ENCODE measurements at places on chromosomes 7 and 10.

- H3K4me1 ChIP-seq: peaks cover 17% of the 10 kb centered on the region
- no peaks in the 10 kb centered on the region for H3K27me3 ChIP-seq
- no peak for DNase-seq
- H3K27ac ChIP-seq: no peak overlapping the region
These were observed 98.6 kb downstream of the NKX6-2 start for GRCh38 chr10:132687181-132687892.

- H3K4me3 ChIP-seq: peak overlapping the region; percentile 85
- no peak for DNase-seq
- H3K27me3 ChIP-seq: no peaks in the 10 kb centered on the region
- peak overlapping the region; percentile 88 for H3K27ac ChIP-seq
These were observed 1.6 kb downstream of the POLM start for GRCh38 chr7:44080686-44081265.

- no peaks in the 10 kb centered on the region for H3K4me1 ChIP-seq
- DNase-seq: no peak
- peaks cover 2% of the 10 kb centered on the region for H3K27me3 ChIP-seq
- H3K27ac ChIP-seq: no peak overlapping the region
These were observed 157.0 kb downstream of the BMPER start for GRCh38 chr7:34062341-34062740.

DNA sequence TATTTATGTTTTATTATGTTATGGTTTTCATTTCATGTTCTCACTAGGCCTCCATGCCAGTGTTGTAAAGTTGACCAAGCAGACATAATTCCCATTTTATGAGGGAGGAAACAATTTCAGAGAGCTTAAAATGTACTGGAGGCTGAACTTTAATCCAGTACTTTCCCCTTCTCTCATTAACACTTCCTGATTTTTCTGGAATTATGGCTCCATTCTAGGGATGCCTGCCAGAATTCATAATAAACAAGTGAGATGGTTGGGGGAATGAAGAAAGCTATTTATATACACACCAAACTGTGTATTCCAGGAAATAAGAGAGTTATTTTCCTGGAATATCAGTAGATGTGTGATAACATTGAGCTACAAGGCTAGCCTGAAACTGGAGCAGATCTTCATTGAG, 6.9 kb downstream of the TMEM236 start:
- DNase-seq: no peak
- H3K36me3 ChIP-seq: peaks cover 7% of the 10 kb centered on the region
- H3K4me1 ChIP-seq: peaks cover 7% of the 10 kb centered on the region

- H3K4me3 ChIP-seq: no peak overlapping the region
- H3K4me1 ChIP-seq: peaks cover 18% of the 10 kb centered on the region
- peaks cover 6% of the 10 kb centered on the region for H3K27me3 ChIP-seq
- H3K27ac ChIP-seq: no peak overlapping the region
- no peak for DNase-seq
These were observed 465.0 kb downstream of the SUGCT start for GRCh38 chr7:40599836-40600235.

DNA sequence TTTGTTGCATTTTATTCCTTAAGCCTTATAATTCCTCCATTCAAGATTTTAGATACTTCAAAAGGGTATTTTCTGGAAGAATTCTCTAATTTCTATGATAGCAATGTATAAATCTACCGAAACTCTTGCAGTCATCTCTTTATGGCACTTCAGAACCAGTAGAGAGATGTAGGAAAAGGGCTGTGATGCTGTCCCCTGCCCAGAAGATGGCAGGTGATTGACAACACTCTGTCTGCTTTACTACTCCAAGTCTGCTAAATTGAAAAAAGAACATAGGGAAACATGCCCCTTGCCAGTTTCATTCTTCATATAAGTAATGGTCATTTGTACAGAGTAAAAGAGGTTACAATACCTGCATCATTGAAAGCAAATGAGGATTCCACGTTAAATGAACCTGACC, 5.1 kb downstream of the TCTN3 start:
- H3K27ac ChIP-seq: no peak overlapping the region
- H3K4me3 ChIP-seq: no peak overlapping the region
- no peak for DNase-seq

DNA sequence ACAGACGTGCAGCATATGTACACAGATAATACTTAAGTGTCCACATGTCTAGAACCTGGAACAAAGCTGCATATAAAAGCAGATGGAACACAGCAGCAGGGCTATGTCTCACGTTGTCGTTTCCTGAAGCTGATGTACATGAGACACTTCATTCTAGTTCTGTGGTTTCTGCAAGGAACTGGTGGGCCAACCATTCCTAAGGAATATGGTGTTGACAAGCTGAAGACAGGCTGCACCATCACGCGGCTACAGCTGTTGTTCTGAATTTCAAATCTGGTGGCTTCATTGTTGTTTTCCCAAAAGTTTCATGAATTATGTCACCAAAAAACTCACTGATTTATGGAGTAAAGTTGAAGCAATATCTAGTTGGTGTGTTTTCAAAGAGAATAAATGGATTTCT, 33.7 kb downstream of the PRKAG2 start:
- H3K4me1 ChIP-seq: peaks cover 26% of the 10 kb centered on the region
- peaks cover 8% of the 10 kb centered on the region for H3K36me3 ChIP-seq
- H3K27me3 ChIP-seq: no peaks in the 10 kb centered on the region
- DNase-seq: no peak

GRCh38 chr10:77247031-77247990, 390.3 kb downstream of the KCNMA1 start:
- no peak for DNase-seq
- no peaks in the 10 kb centered on the region for H3K36me3 ChIP-seq
- H3K27me3 ChIP-seq: no peaks in the 10 kb centered on the region
- no peak overlapping the region for H3K27ac ChIP-seq
- H3K4me1 ChIP-seq: peaks cover 13% of the 10 kb centered on the region
- H3K4me3 ChIP-seq: no peak overlapping the region

DNA sequence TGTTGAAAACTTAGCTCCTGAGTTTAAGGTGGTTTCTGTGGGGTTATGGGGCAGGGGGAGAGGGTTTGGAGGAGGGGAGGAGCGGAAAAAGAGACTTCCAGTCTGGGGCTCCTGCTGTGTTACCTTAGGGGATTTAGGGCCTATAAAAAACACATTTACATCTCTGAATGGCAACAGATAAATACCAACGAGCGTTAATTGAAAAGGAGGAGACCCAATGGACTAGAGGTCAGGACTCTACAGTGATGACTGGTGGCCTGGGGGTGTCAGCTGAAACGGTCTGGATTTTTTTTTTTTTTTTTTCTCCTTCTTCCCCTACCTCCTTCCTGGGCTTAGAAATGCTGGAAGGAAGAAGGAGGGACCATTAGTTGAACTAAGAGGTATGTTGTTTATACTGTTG, 47.4 kb downstream of the AUTS2 start:
- no peak for DNase-seq
- no peaks in the 10 kb centered on the region for H3K36me3 ChIP-seq
- no peaks in the 10 kb centered on the region for H3K27me3 ChIP-seq
- H3K4me3 ChIP-seq: no peak overlapping the region
- H3K4me1 ChIP-seq: no peaks in the 10 kb centered on the region

DNA sequence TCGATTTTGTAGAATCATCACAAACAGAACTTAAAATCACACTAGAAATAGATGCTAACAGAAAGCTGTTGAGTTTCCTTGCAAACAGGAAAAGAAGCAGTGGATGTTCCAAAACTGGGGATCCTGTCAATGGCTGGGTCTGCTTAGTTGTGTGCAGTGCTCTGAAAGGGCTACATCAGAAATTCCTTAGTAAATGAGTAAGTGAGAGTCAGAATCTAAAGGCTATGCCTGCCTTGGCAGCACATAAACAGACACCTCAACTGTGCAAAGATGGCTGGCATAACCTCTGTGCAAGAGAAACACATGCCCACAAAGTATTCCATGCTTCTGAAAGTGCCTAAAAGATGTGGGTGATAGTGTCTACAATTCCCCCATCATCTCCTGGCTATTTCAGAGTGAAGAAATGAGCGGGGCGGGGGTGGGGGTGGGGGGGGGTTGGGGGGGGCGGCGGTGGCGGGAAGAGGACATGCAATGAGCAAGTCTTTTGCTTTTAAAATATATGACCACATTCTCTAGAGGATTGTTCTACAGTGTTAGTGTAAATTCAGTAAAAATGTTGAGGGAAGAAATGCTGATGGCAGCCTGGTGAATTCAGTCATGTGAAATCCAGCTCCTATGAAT, 138.1 kb upstream of the LAMB4 start:
- H3K36me3 ChIP-seq: no peaks in the 10 kb centered on the region
- no peak overlapping the region for H3K27ac ChIP-seq
- DNase-seq: no peak
- H3K4me3 ChIP-seq: no peak overlapping the region
- no peaks in the 10 kb centered on the region for H3K27me3 ChIP-seq

- H3K27me3 ChIP-seq: no peaks in the 10 kb centered on the region
- no peak overlapping the region for H3K4me3 ChIP-seq
- no peak for DNase-seq
- no peaks in the 10 kb centered on the region for H3K36me3 ChIP-seq
- H3K4me1 ChIP-seq: peaks cover 16% of the 10 kb centered on the region
- H3K27ac ChIP-seq: no peak overlapping the region
These were observed 97.2 kb downstream of the PRKAG2 start for GRCh38 chr7:151779678-151780077.

DNA sequence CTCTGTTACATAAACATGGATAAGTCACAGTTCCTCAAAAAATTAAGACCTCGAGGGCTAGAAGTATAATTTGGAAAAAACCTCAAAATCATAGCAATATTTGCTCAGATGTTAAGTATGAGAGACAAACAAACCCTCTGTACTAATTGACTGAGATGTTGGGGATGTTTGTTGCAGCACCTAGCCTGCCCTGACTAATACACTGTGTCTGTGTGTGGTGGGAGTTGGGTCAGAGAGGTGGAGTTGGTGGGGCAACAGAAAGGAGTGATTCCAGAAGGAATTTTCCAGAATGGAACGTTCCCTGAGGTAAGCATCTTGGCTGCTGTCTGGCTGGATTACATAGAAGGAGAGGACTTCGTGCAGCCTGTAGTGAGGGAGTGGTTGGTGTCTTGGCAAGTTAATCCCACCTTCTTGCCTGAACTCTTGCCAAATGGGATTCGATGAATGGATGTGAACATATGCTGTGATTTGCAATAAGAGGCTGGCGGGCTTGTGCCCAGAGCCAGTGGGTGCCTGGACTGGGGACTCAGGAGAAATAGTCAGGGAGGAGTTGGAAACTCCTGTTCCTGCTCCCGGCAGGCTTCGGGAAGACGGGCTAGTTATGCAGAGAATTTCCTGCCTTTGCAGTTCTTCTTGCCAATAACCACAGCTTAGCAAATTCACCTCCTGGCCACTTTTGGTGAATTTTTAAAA, 9.3 kb upstream of the FAM180A start:
- no peak overlapping the region for H3K27ac ChIP-seq
- DNase-seq: no peak
- H3K4me3 ChIP-seq: no peak overlapping the region
- H3K36me3 ChIP-seq: no peaks in the 10 kb centered on the region

GRCh38 chr10:15720635-15721287, 1.0 kb upstream of the ITGA8 start:
- no peak overlapping the region for H3K27ac ChIP-seq
- H3K4me3 ChIP-seq: no peak overlapping the region
- DNase-seq: no peak

GRCh38 chr10:51846856-51847506, 147.6 kb upstream of the CSTF2T start:
- no peak overlapping the region for H3K27ac ChIP-seq
- no peak for DNase-seq
- H3K27me3 ChIP-seq: peaks cover 3% of the 10 kb centered on the region
- no peak overlapping the region for H3K4me3 ChIP-seq
- H3K36me3 ChIP-seq: no peaks in the 10 kb centered on the region

DNA sequence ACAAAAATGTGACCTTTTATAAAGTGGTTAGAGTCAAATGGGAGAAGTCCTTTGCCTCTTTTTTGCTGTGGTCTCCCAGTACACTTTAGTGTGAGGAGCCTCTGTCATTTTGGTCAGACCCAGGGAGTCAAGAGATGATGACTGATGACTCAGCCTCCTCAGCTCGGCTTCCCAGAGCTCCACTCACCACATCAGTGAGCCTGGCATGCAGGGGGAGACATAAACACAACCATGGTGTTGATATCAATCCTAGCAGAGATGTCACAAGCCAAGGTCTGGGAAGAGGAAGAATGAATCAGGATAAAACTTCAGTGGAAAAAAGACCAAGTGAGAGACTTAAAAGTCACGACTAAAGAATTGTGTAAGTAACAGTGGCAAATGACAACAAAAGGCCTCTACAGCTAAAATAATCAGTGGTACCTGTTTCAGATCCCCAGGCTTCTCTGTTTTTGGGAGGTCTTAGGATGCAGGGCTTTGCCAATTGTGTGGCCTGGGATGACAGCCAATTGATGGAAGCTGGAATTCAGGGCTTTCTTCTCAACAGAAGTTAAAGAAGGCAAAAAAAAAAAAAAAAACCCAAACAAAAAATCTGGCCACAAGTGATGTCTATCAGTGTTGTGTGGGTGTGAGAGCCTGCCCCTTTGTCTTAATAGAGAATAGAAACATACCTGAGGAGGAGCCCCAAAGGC, 50.2 kb downstream of the TFAM start:
- no peak overlapping the region for H3K27ac ChIP-seq
- peaks cover 8% of the 10 kb centered on the region for H3K36me3 ChIP-seq
- DNase-seq: no peak
- peaks cover 15% of the 10 kb centered on the region for H3K27me3 ChIP-seq

GRCh38 chr10:24153031-24153430, 55.9 kb upstream of the KIAA1217 start:
- DNase-seq: no peak
- H3K27ac ChIP-seq: no peak overlapping the region
- no peaks in the 10 kb centered on the region for H3K4me1 ChIP-seq
- H3K4me3 ChIP-seq: no peak overlapping the region
- no peaks in the 10 kb centered on the region for H3K27me3 ChIP-seq

- peaks cover 26% of the 10 kb centered on the region for H3K36me3 ChIP-seq
- H3K4me3 ChIP-seq: no peak overlapping the region
- H3K27me3 ChIP-seq: no peaks in the 10 kb centered on the region
- H3K27ac ChIP-seq: no peak overlapping the region
These were observed 22.6 kb downstream of the CUTC start for GRCh38 chr10:99754670-99755069.

- no peaks in the 10 kb centered on the region for H3K36me3 ChIP-seq
- no peak for DNase-seq
- H3K4me1 ChIP-seq: peaks cover 5% of the 10 kb centered on the region
- H3K27me3 ChIP-seq: no peaks in the 10 kb centered on the region
These were observed 87.4 kb upstream of the PPIF start for GRCh38 chr10:79259834-79260233.

- H3K4me3 ChIP-seq: peak overlapping the region; percentile 87
- H3K27ac ChIP-seq: peak overlapping the region; percentile 95
- H3K4me1 ChIP-seq: peaks cover 25% of the 10 kb centered on the region
- H3K27me3 ChIP-seq: no peaks in the 10 kb centered on the region
- no peaks in the 10 kb centered on the region for H3K36me3 ChIP-seq
- peak; percentile 56 for DNase-seq
These were observed 816 bp downstream of the TECPR1 start for GRCh38 chr7:98251231-98251600.

DNA sequence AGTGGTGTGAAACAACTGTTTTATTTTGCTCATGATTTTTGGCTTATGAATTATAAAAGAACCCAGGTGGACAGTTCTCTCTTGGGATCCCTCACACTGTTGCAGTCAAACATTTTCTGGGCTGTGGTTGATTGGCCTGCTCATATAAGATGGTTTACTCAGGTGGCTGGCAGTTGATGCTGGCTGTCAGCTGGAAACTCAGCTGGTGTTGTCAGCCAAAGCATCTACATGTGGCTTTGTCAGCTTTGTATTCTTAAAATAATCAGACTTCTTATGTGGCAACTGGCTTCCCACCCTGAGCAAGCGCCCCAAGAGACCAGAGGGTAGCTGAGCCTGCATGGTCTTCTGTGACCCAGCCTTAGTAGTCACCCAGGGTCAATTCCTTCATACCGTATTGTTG, 534.7 kb downstream of the NRG3 start:
- no peak overlapping the region for H3K27ac ChIP-seq
- no peaks in the 10 kb centered on the region for H3K27me3 ChIP-seq
- no peak overlapping the region for H3K4me3 ChIP-seq
- DNase-seq: no peak
- H3K36me3 ChIP-seq: no peaks in the 10 kb centered on the region
